Occipital lobe (tissue), 3 donors: ENCODE measurements at places on chromosomes 3 and 15.

DNA sequence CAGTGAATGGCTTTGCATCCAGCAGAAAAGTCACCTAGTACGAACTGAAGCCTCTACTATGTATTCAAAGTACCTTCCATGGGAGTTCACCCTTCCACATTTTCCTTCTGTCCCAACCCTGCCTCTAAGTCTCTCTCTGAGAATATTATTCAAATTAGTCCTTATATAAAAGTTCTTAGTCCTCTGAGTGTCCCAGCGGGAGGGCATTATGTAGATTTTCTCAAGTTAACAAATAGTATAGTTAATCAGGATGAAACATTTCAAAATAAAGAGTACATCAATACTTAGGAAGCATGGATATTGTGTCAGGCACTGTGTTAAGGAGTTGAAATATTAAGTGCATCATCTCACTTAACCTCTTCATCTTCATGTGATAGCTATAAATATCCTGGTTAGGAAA is 223.3 kb downstream of the CPNE4 start:
- DNase-seq, result no peak

DNA sequence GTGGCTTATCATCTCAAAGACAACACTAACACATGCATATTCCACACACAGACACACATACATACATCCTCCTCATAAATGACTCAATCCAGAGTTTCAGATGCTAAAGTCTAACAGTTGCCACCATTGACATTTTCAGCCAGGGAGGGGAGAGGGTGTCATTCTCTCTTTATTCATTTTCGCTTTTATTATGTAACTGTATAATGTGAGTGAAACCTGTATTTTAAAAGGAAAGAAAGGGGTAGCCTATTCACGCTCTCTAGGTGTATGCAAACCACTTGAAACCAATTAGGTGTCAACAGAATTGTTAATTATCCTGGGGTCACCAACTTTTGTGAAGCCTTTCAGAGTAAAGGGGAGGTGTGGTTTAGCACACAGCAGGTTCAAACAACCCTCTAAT is 1282.9 kb downstream of the ROBO2 start:
- DNase-seq, result no peak

DNA sequence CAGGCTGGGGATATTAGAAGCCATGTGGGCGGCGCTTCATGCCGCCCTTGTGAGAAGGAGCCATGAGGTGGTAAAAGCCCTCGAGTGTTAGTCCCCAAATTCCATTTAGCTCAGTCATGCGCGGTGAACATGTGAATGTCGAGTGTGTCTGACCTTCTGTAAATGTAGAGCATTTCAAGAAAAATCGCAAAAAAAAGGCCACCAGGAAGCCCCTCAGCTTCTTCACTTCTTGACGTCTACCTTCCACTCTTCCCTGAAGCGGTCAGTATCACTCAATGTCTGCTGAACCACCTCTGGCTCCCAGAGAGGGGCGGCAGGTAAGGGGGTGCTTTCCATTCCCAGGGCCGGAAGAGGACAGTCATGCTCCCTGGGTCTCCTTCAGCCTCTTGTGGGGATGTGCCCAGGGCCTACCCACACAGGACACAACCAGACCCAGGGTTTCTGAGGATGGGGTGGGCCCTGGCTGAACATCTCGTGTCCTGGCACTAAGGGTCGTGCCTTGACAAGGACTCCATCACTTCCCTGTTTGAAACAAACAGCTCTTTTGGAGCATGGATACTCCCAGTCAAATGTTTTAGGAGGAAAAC is 274.9 kb downstream of the FAM43A start:
- no peak for DNase-seq

DNA sequence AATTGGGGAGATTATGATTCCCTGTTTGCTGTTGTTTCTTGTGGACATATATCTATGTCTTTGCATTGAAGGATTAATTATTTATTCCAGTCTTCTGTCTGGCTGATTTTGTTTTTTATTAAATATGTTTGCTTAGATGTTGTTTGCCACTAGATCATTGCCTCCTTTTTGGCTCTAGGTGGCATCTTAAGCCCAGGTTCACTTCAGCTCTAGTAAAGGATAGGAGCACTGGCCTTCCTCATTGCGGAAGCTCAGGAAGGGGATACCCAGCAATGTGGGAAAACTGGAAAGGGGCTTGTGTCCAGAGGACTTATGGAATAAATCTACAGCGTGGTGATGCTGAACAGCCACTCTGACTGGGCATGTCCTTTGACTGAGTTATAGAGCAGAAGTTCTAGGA is 821.6 kb downstream of the PDCD6IP start:
- no peak for DNase-seq

GRCh38 chr3:50445919-50446318 is 57.5 kb downstream of the CACNA2D2 start:
- DNase-seq, result no peak
